ENCODE measurements at places on chromosomes 12 and 14.
A peak's percentile ranks its signal among the peaks of the same experiment; 100 is the strongest.

- no peak for DNase-seq
Observed at GRCh38 chr14:66939409-66939808, 249.8 kb upstream of the GARIN2 start.

DNA sequence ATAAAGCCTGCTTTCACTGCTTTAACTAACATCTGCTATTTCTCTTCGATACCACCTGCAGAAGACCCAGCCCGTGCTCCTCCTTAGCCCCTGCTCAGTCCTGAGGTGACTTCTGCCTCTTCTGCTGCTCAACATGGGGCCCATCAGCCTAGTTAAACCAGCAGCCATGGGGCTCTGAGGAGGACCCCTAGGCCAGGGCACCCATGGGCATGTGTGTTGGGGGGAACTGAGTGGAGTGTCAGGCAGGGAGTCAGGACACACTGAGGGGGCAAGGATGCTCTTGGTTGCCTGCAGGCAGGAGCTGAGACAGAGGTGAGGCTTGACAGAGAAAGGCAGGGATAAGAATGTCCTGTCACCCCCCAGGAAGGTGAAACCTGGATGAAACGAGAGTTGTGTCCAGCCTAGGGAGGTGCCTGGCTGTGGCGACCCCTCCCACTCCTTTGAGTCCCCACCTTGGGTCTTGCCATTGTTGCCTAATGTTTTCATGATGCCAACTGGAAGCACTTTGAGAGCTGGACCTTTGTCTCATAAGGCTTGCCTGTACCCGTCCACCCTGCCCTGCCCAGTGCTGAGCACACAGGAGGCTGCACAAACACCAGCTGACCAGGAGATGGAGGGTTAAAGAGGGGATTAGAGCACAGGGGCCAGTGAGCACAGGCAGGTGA is 12.5 kb upstream of the RABGGTA start:
- DNase-seq = no peak

GRCh38 chr12:68001486-68002466 is 12.5 kb downstream of the IFNG-AS1 start:
- DNase-seq = peak; percentile 18

GRCh38 chr14:81723956-81724355 is 190.3 kb upstream of the SEL1L start:
- no peak for DNase-seq

GRCh38 chr14:102079700-102079979 is 7.2 kb downstream of the HSP90AA1 start:
- no peak for DNase-seq

DNA sequence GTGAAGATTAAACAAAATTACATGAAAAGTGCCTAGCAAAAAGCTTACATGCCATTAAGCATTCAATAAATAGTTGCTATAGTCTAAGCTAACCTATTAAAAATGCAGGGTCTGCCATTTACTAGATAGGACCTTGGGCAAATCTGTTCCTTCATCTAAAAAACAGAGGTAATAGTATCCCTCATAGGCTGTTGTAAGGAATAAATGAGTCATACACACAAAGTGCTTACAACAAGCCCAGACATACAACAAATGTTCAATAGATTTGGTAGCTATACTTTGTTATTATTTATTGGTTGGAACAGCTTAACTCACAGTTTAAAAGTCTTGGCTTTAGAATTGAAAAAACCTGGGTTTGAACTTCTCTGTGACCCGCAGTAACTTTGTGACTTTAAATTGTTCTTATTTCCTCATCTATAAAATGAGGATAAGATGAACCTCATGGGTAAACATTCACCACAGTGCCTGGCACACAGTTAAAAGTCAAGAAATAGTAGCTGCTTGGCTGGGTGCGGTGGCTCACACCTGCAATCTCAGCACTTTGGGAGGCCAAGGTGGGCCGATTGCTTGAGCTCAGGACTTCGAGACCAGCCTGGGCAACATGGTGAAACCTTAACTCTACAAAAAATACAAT is 24.7 kb downstream of the HEATR5A start:
- peak; percentile 25 for DNase-seq

- DNase-seq = no peak
Observed at GRCh38 chr12:113658006-113658655, 186.5 kb upstream of the LHX5 start.

DNA sequence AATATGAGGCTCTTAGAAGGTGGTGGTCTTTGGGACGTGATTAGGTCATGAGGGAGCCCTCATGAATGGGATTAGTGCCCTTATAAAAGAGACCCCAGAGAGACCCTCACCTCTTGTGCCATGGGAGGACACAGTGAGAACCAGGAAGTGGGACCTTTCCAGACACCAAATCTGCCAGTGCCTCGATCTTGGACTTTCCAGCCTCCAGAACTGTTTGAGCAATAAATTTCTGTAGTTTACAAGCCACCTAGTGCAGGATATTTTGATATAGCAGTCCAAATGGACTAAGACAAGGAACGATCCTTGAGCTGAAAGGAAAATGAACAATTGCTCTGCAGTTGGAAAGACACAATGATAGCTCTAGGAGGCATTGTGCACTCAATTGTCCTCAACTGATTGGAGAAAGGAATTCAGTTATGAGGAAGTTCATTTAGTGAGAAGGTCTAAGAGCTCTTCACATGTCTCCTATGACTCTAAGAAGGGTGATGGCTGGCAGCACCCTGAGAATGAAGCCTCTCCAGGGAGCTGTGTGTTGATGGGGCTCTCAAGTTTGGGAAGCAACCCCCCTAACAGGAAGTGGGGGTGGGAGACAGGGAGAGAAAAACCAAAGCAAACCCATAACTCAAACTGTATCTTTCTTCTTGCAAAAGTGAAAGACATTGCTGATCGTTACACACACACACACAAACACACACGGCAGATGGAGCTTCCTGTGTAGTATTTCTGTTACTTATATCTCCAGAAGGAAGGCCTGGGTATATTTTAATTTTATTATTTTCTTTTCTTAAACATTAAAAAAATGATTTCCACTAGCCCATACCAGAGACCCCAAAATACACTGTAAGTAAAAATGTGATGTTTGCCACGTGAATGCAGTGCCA is 21.0 kb downstream of the CHST11 start:
- DNase-seq = no peak

DNA sequence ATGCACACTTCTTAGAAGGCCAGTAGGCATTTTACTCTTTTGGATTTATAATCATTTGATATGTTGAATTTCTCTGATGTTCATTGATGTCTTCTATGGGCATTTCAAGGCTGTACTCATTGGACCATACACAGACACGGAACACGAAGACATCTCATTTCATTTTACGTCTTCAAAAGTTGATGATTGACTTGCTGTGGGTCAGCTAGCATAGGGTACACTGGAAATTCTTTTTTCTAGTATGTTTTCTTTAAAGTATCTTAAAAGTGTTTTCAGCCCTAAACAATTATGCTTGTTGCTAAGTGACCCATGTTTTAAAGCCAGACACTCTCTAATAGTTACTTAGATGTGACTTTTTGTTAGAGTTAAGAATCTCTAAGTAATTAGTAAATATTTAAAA is 16.3 kb downstream of the TRHDE start:
- DNase-seq = no peak

DNA sequence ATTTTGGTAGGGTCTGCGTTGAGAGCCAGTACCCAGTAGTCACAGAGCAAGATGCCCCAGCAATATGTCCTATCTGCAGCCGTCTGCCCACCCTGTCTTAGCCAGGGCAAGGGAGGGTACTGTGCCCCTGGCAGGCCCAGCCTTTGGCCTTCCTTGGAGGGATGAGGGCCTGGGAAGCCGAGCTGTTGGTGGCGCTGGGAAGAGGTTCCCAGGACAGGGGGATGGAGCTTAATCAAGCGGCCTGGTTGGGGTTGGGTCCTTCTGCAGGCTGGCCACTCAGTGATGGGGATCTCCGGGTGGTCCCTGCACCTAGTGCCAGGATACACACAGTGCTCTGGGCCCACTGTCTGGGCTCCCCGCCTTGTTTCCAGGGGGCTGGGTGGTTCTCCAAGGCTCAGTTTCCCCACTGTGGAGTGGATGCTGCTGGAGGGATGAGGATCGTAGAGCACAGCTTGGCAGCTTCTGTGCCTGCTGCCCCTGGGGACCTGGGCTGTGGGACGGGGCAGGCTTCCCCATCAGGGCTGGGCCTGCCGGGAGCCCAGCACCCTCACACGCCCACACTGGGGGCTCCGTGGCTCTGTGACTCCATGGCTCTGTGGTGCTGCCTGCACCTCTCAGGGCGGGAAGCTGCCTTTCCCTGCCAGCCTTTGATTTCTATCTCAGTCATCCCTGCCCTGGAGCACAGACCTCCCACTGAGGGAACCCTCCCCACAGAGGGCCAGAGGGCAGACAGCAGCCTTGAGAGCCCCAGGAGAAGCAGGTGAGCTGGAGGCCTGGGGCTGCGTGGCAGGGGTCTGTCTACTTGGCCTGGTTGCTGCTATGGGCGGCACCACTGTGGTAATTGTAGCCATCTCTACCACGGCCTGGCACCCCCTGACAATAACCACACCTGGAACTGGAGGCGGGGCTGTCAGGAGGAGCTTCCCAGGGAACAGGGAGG is 357.0 kb downstream of the TMEM121 start:
- DNase-seq = no peak

GRCh38 chr12:24574538-24574937 is 374.4 kb downstream of the BCAT1 start:
- no peak for DNase-seq

GRCh38 chr14:95267306-95267705 is 52.4 kb downstream of the CLMN start:
- no peak for DNase-seq

- DNase-seq = no peak
Observed at GRCh38 chr14:64692986-64693809, 11.0 kb upstream of the PLEKHG3 start.

GRCh38 chr12:11786638-11787365 is 137.3 kb downstream of the ETV6 start:
- DNase-seq = peak; percentile 32

DNA sequence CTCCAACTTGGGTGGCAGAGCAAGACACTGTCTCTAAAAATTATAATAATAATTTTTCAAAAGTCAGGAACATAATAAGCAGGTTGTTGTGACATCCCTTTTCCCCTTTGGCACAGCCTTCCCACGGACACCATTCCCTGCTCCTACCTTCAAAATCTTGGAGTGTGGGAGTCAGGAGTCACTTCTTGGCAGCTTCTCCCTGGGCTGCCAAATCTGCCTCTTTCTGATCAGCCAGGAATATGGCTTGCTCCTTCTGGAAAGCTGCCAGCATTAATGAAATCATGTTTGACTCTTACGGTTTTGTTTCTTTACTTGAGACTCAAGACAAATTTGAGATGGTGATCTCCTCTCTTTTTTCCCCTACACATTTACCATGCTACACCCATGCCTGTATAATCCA is 391.4 kb upstream of the SYT1 start:
- DNase-seq = peak; percentile 11

GRCh38 chr12:68240975-68241374 is 12.4 kb downstream of the IL22 start:
- peak; percentile 34 for DNase-seq

DNA sequence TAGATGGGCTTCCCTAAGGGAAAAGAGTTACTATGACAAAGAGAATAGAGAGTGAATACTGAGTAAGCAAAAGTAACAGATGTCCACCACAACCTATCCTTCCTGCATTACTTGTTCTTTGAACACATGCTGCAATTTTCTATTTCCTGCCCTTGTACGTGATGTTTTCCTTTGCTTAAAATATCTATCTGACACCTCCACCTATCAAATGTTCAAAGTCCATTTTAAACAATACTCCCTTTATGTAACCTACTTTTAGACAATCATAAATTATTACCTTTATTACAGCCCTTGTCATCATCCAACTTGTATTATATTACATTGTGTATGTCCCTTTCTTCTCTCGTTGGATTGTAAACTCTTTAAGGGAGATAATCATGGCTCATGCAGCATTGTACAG is 147.2 kb upstream of the DYRK2 start:
- no peak for DNase-seq

- DNase-seq = peak; percentile 93
Observed at GRCh38 chr12:118052324-118053070, 8.5 kb downstream of the WSB2 start.

DNA sequence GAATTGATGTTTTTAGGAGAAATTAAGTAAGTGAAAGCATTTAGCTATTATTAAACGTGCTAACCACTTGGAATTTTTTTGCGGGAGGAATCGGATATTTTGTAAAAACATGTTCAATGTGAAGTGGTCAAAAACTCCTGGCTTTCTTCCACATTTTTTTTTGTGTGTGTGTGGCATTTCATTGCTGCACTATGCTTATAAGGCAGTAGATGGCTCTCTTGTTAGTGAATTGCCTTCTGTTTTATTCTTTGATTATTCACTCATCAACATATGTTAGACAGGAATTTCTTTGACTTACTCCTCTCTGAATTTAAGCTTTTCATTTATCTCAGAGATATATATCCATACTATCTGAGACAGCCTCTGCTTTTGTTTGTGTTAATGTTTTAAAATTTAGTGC is 71.3 kb downstream of the DERA start:
- DNase-seq = peak; percentile 63

DNA sequence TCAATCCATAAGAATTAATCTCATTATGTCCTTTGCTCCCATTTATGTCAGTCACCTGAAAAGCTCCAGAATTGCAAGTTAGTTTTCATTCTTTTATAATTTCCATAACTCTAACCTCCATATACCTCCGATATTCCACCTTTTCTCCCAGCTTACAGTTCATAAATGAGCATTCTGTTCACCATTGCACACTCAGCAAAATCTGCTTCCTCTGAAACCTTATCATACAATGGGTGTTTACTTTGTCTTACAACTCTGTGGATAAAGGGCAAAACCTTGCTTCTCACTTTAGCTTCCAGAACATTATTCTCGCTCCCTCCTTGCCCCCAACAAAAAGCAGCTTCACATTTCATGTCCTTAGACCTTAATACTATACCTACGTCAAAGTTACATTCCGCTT is 19.3 kb upstream of the SLCO1B1 start:
- no peak for DNase-seq

DNA sequence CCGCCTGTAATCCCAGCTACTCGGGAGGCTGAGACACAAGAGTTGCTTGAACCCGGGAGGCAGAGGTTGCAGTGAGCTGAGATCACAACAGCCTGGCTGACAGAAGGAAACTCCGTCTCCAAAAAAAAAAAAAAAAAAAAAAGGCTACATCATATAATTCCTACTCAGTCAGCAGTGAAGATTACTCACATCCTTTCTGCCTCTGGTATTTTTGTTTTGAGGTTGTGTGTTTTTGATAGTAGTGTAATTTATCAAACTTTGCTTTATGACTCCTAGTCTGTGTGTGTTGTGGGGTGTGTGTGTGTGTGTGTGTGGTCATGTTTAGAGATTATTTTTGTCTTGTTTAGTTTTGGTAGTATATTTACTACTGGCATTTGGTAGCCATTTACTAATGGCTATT is 29.8 kb upstream of the DLGAP5 start:
- DNase-seq = peak; percentile 1

- DNase-seq = no peak
Observed at GRCh38 chr14:102711207-102711606, 66.0 kb upstream of the TRAF3 start.

- no peak for DNase-seq
Observed at GRCh38 chr12:8577879-8578278, 34.8 kb downstream of the AICDA start.

- no peak for DNase-seq
Observed at GRCh38 chr14:81261176-81261575, 40.4 kb upstream of the GTF2A1 start.
